ENCODE measurements at places on chromosomes 11 and 22.
A peak's percentile ranks its signal among the peaks of the same experiment; 100 is the strongest.

GRCh38 chr11:124536520-124536919 is 6.9 kb downstream of the OR8B12 start:
- DNase-seq = no peak

- DNase-seq = no peak
These were observed 10.5 kb downstream of the SLC16A8 start for GRCh38 chr22:38073150-38074130.

DNA sequence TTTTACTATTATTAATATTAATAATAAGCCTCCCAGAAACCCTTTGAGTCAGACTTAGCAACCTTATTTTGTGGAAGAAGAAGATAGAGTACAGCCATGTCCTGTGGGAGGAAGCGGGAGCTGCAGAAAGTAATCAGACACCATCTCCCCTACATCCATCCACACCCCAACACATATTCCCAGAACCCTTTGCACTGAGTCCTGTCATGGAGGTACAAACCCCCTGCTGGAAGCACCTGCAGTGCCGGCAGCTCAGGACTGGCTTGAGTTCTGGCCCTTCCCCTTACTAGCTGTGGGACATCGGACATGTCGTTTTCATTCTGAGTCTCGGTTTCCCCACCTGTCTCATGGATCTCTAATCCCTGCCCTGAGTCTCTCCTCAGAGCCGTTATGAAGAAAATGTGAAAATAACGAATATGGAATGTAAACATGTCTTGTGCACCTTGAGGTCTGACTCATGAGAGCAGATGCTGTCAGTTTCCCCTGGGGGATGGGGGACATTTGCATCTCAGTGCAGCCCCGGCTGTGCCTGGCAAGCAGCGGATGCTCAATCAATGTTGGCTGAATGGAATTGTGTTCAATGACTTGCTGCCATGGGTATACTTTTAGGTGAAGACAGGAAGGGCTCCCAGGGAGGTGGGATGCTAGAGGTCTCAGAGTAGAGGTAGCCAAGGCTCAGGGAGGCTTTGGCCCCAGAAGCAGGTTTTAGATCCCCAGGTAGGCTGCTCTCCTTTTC is 45.4 kb downstream of the TP53I11 start:
- DNase-seq = no peak

- no peak for DNase-seq
These were observed 4.5 kb downstream of the ANO5 start for GRCh38 chr11:22197139-22198005.

DNA sequence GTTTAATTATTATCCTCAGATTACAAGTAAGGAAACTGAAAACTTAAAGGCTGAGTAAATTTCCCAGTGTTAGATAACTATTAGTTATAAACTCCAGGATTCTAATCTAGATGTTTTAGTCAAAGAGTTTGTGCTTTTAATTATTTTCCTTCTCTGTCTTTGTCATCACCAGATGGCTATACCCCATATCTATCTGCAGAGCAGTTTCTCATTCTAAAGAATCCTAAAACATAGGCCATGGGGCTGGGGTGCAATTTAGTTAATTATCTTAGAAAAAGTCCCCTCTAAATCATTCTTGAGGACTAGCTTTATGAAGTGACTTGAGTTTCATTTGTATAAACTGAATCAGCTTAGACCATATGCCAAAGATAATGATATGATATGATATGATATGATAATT is 556.3 kb upstream of the ANO5 start:
- no peak for DNase-seq

DNA sequence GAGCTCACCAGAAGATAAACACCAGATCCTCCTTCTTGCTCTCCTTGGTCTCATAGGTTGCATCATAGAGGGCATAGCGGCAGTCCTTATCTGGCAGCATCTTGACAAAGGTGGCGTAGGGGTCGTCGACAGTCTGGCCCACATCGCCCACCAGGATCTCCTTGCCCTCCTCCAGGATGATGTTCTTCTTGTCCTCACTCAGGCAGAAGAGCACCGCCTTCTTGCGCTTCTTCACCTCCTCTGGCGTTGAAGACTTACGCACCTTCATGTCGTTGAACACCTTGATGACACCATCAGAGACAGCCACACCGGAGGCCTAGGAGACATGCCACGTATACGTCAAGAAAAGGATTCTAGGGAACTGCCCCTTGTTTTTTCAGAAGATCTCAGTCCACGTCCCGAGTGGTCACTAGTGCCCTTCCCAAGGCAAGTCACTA is 2.0 kb downstream of the CFL1 start:
- DNase-seq = no peak

GRCh38 chr11:62593434-62594044 is 2.2 kb upstream of the TUT1 start:
- DNase-seq = peak; percentile 57

DNA sequence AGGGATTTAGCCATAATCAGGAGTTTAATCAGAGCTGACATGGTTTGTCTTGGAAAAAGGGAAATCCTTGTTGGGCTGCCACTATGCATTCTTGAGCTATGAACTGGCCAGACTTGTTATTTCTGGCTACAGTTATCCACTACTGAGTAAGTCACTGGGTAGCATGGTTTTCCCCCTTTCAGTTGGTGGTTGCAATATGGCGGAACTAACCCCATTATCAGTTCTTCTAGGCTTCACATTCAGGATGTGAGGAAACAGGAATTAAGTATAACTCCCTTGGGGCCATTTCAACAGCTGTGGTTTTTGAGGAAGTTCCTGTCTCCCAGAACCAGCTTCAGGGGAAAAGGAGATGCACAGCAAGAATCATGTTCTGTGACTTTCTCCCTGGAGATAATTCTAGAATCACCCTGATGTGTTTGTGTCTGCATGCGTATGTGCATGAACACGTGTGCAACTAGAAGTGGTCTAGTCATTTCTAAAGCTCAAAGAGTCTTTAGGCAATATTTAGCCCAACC is 103.0 kb upstream of the CD44 start:
- no peak for DNase-seq

DNA sequence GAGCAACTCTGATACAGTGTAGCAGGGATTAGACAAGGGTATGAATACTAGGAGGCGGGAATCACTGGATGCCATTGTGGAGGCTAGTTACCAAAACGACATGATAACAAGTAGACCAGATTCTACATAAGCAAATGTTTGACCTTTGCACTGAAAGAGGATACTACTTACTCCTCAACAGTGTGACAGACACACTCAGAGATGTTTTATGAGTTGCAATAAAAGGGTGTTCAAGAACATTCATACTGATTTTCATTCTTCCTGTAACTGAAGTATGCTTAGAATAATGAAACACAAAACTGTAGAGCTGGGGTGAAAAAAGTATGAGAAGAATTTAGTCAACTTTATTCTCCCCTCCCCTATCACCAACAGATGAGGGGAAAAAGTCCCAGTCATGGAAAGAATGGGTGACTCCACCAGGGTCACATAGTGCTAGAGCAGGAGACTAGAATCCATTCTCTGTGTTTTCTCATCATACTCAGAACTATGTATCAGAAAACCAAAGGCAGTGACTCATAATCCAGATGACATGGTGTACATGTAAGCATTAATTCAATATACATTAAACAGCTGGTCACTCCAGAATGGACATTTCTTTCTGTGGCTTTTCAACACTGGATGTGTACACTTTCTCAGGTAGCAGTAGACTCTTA is 32.8 kb downstream of the ARHGAP20 start:
- no peak for DNase-seq

GRCh38 chr11:60168306-60168705 is 14.6 kb downstream of the MS4A6A start:
- no peak for DNase-seq

DNA sequence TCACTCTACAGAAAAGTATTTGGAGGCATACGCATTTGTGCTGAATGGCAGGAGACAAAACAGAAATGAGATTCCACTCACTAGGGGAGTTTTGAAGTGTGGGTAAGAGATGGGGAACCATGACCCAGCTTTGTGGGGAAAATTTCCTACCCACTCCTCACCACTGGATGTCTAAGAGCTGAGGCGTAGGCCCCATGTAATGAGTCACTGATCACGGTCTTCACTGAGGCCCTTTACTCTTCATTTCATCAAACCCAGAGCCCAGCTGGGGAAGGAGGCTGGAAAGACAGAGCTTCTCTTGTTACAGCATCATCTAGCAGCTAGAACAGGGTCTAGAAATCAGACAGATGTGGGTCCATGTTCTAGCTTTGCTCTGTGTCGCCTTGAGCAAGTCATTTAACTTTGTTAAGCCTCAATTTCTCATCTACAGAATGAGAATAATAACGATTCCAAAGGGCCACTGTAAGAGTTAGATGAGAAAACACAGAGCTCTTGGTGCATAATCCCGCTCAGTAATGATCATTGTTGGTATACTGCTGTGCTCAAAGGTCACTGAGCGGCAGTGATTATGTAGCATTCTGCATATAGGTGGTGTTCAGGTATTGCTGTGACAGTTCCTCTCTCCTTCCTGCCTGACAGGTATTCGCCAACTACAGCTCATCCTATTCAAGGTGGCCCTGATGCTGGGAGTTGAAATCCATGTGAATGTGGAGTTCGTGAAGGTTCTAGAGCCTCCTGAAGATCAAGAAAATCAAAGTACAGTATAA is 97.2 kb downstream of the MICAL2 start:
- peak; percentile 49 for DNase-seq

- no peak for DNase-seq
These were observed 1028.3 kb downstream of the BRD1 start for GRCh38 chr22:48799227-48799970.

DNA sequence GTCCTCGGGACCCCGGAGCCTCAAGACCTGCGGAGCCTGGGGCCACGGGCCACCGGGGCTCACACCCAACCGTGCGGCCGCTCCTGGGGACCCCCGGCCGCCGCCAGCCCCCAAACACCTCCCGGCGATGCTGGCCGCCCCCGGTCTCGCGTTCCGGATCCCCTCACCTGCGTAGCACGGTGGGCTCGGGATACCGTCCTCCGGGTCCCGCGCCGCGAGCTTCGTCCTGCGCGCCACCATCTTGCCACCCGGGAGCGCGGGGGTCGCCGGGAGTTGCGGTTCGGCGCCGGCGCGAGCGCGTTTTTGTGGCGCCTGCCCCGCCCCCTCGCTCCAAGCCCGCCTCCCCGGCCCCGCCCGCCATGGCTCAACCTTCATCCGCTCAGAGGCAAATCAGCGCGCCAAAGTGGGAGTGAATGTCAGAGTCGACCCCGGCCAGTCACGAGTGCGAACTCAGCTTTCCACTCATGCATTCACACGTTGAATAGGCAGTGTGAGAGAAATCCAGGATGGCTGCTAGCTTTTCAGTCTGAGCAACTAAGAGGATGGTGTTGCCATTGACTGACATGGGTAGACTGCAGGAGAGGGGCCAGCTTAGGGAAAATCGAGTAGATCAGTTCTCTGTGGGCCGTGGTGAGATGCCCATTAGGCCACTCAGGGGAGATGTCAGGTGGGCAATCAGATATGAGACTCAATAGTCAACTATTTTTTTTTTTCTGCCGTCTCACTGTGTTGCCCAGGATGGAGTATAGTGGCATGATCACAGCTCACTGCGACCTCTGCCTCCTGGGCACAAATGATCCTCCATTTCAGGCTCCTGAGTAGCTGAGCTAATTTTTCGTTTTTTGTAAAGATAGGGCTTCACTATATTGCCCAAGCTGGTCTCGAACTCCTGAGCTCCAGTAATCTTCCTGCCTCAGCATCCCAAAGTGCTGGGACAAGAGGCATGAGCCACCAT is 28.3 kb downstream of the SERHL2 start:
- peak; percentile 75 for DNase-seq

GRCh38 chr11:80819271-80819670 is 1378.4 kb upstream of the TENM4 start:
- DNase-seq = no peak

GRCh38 chr11:57638005-57638781 is 11.5 kb downstream of the YPEL4 start:
- no peak for DNase-seq

DNA sequence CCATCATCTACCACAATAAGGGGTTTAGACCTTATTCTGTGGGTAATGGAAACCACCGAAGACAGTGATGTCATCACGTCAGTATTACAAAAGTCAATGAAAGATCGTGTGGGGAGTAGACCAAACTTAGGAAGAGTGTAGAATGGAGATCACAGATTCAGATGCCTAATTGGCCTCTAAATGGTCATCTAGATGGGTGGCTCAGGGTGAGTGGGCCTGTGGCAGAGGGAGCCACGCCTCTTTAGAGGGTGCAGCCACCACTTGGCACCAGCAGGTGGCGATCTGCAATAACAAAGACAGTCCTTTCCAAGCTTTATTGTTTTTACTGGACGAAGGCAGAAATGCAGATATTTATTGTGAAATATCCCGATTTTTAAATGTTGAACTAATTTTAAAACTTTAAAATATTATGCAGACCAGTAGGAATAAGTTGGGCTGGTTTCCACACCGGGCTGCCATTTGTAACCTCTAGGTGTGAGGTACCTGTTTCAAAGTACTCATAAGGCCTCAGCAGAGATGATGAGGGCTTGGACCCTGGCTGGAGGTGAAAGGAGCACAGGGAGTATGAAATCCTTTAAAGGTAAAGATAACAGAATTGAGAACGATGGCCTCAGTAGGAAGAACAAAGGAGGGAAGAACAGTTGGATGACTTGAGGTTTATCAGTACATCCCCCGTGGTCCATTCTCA is 222.0 kb downstream of the DBX1 start:
- DNase-seq = peak; percentile 11

DNA sequence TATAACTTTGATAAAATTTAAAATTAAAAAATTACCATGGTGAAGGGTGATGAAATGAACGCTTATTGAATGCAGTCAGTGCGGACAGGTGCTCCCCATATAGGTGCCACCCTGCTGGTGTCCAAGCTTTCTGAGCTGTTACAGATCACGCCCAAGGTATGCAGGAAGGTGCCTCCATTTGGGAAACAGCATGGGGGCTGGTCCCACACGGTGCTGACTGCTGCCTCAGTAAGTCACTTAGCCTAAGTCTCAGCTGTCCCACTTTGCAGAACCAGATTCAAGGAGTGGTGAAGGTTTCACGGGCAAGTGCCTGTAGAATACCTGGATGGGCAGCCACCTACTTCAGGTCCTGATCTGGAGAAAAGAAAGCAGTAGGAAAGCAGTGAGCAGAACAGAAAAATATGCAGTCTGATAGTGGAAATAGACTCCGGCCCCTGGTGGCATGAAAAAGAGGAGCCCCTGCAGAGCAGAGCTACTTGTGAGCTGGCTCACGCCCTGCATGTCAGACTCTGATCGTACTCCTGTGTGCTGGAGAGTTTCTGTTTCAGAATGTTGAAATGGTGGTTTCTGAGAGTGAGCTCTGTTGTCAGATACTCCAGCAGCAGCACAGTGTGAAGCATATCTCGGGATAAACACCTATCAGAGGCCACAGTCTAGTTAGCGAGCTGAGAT is 33.2 kb downstream of the ADORA2A start:
- no peak for DNase-seq
